ENCODE measurements at places on chromosomes 16 and 17. TPM values are rescaled to one million over a fixed set of nuclear protein-coding genes. Genes with fewer than 3 reads are reported as not detected.

Gene MT1G
- total RNA-seq: 8.2 TPM

Gene TIMP2
- 53.1 TPM for total RNA-seq

Gene NDRG4
- total RNA-seq: 5.7 TPM

Gene SPN
- total RNA-seq: 0.89 TPM

Gene TMEM88
- not detected for total RNA-seq

Gene IKZF3
- 0.30 TPM for total RNA-seq

Gene ASGR1
- total RNA-seq: 1.2 TPM

Gene CES2
- 10.3 TPM for total RNA-seq

Gene TBX2
- total RNA-seq: 1.4 TPM

Gene ARHGDIG
- not detected for total RNA-seq

Gene TMEM106A
- 1.8 TPM for total RNA-seq

Gene KRTAP3-1
- total RNA-seq: not detected

Gene GDPD3
- total RNA-seq: 0.57 TPM

Gene KRTAP1-5
- not detected for total RNA-seq

All from Daoy (cell line).